Vagina (tissue), 2 donors: ENCODE measurements at places on chromosomes 1 and 21.

GRCh38 chr1:231938711-231939110 is 312.1 kb downstream of the DISC1 start:
- DNase-seq = no peak

- DNase-seq = no peak
Measured at GRCh38 chr1:218374401-218375353, 29.5 kb downstream of the TGFB2 start.

- DNase-seq = no peak
Measured at GRCh38 chr1:22030473-22030872, 22.0 kb upstream of the CDC42 start.

DNA sequence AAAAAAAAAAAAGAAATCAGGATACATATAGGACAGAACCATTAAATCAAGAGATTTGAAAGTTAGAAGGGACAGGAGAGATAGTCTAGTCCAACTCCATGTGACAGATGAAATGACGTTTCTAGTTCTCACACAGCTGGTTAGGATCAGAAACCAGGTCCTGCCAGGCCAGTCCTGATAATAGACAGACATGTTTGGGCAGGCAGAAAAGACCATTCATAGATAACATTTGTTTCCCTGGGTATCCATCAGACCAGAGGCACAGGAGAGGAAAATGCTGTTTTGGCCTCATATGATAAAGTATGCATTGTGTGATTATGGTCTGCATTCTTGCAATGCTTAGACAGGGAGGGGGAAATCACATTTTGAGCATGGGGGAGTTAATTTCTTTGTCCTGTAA is 29.3 kb downstream of the ZBTB8B start:
- no peak for DNase-seq

- no peak for DNase-seq
Measured at GRCh38 chr21:29350246-29350779, 51.6 kb downstream of the BACH1 start.

DNA sequence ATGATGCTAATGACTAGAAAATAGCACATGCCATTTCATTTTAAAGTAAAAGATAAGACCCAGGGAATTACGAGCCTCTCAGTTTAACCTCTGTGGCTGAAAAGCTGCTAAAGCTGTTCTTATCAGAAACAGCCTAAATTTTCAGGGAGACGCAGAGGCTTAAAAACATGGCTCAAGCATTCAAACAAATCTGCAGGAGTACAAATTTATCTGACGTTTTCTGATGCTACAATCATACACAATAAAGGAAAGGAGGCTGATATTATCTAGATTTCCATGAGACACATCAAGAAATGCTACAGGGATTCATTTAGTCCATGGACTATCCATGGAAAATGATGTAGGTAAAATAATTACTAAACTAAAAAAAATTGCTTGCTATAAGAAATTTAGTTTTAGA is 65.3 kb upstream of the SCYL3 start:
- DNase-seq = no peak
